Stimulated activated CD8-positive, alpha-beta memory T cell treated with anti-CD3 and anti-CD28 coated beads, Interleukin-4, amount 100 ng/mL, for 48 hours (primary cell): ENCODE measurements at places on chromosomes 16 and 17.

GRCh38 chr17:41738077-41738800 lies 3.8 kb upstream of the HAP1 start:
- peak; percentile 89 for DNase-seq

GRCh38 chr17:6376931-6377361 lies 58.0 kb downstream of the AIPL1 start:
- DNase-seq, result no peak

- DNase-seq, result peak; percentile 33
Observed at GRCh38 chr16:85448557-85449190, 164.4 kb upstream of the GSE1 start.

GRCh38 chr17:73290399-73291259 lies 21.2 kb downstream of the CDC42EP4 start:
- no peak for DNase-seq

DNA sequence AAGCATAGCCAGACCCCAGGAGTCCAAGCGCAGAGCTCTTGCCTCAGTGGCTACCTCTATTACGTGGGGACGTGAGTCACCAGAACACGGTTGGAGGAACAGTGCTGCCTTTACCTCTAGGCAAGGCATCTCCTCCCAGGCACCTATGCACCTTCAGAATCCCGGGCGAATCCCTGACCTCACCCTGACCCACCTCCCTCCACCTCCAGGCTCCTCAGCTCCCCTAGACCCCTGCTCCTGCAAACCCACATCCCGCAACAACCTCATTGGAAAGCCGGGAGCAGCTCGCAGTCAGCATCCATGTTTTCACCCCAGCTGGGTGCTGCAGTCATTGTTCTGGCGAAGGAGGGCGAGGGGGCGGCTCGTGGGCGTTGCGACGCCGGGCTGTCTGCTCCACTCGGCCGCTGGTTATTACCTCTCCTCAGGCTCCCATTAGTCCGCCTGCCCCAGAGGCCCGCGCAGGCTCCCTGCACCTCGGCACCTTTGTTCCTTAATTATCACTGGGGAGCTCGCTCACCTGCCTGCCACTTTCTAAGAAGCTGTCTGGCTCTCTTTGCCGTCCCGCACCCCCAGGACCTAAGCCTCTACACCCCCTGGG lies 24.6 kb upstream of the DLX4 start:
- no peak for DNase-seq

DNA sequence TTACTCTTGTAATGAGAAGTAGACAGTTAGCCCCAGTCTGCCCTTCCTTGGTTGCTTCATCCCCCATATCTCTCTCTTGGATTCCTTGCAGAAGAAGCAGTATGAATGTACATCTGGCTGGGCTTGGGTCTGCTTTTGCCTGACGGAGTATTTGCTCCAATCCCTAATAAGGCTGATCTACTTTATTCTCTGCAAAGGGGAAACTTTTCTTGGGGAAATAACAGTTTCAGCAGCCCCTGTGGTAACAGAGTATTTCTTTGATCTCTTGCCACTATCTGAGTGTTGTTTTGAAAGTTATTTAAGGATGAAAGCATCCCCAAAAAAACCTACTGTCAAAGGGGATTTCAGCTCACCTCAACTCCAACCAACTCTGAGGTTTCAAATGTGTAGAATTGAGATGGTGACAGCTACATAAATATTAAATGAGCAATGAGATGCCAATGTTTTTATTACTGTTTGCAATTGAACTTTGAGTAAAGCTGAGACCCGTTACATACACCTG lies 168.9 kb upstream of the NOG start:
- no peak for DNase-seq

- no peak for DNase-seq
Observed at GRCh38 chr16:75228143-75228976, 9.6 kb downstream of the CTRB1 start.

DNA sequence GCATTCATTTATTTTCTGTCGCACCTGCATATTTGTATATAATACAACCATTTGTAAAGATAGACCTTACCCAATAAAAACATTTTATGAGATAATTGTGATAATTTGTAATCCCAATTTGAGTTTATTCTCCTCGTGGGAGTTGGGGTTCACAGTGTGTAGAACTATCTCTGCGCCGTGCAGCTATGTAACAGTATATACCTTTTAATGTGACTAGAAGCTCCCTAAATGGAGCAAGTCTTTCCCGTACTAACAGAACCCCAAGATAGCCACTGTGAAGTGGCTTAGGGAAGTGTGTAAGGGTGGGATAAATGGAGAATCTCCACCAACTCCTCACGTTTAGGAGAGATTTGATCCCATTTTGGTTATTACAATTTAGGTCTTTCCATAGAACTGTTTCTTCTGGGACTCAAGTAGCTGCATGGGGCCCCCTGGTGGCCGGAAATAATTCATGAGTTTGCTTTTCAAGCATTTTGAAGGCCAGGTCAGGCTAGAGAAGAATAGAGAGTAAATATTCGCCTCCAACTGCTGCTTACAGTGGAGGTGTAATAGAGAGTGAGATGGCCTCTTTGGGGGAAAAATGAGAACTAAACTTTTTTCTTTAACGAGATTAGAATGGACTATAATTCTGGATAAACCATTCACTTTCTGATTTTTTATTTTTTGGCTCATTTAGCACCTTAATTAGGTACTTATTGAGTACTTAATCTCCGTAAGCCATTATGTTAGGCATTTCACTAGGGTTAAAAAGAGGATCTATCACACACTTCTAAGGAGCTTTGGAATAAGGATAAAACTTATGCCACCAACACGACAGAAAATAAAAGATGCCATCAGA lies 4.5 kb downstream of the TMEM100 start:
- peak; percentile 83 for DNase-seq

DNA sequence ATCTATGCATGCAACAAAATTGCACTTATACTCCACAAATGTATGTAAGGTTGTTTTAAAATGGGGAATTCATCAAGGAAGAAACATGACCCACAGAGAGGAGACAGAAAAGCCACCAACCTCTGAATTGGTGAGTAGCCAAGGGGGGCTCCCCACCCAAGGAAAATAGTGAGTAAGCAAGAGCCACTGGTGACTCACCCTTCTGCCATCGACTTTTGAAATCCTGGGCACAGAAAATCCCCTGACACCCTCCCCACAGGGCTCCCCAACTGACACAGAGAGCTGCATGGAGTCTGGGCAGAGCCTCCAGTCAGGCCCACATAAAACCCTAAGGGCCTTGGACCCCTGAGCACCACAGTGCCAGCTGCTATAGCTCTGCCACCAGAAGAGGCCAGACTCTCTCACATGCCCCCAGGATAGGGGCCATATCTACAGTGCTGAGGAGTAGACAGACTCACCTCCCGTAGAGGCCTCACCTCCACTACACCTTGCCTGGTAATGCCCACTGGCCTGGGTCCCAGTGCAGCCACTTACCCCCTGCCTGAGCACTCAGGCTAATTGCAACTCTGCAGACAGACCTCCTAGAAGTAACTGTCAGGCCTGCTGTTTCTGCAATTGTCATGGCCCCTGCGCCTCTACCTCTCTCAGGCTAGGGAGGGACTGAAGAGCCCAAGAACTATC lies 244.7 kb upstream of the WSB1 start:
- DNase-seq, result peak; percentile 22

GRCh38 chr16:89893642-89894548 lies 20.5 kb downstream of the TCF25 start:
- DNase-seq, result no peak

DNA sequence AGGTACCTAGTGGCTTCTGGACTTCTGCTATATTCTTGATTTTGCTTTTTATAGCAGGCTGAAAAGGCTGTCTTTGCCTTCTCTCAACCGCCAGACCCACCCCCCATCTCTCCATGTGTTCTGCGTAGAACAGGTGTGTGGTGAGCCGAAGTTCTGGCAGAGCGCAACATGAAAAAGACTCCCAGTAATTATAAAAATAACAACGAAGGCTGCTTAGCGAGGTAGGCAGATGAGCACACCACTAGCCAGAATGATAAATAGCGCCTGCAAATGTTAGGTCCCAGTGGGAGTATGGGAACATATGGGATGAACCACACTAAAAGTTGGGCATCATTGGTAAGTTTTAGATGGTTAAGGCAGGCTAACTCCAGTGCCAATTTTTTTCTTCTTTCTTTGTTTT lies 14.0 kb upstream of the RBFOX1 start:
- no peak for DNase-seq
